ENCODE measurements at places on chromosomes 6 and 20.

- DNase-seq: no peak
Measured at GRCh38 chr6:38316099-38316868, 323.4 kb downstream of the BTBD9 start.

GRCh38 chr6:132401618-132402285, 477 bp upstream of the MOXD1 start:
- DNase-seq: no peak

GRCh38 chr20:19784511-19785172, 26.6 kb downstream of the RIN2 start:
- no peak for DNase-seq

GRCh38 chr6:85419046-85419759, 30.7 kb upstream of the NT5E start:
- DNase-seq: no peak

- DNase-seq: peak; percentile 34
Measured at GRCh38 chr6:169961772-169962561, 210.5 kb downstream of the ERMARD start.

- DNase-seq: no peak
Measured at GRCh38 chr6:87408721-87409155, 966 bp downstream of the CFAP206 start.

DNA sequence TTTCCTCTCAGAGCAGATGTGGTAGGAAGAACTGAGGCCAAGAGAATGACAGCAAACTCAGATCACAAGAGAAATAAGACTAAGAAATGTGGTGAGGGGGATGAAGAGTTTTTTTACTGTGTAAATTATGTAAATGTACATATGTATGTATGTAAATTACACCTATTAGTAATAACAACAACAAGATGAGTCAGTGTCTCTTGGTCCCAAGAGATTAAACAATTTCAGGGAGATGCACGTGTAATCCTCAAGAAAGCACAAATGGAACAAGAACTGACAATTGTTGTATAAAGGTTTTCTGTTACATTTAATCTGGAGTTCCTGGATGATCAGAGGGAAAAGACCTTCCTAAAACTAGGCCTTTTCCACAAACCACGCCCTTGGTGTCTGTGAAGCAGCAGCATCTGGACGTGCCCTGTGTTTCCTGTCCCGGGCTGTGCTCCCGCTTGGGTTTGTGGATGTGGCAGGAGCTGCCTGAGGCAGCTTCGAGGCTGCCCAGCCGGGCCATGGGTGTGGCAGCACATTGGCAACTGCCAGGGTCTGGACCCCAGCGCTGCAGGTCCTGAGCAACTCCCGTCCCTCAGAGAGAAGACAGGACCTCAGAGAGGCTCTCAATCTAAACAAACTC, 994 bp downstream of the CLDN20 start:
- no peak for DNase-seq

- DNase-seq: no peak
Measured at GRCh38 chr6:158565482-158566040, 5.7 kb downstream of the TMEM181 start.

GRCh38 chr6:144007478-144008119, 460 bp downstream of the PLAGL1 start:
- no peak for DNase-seq

DNA sequence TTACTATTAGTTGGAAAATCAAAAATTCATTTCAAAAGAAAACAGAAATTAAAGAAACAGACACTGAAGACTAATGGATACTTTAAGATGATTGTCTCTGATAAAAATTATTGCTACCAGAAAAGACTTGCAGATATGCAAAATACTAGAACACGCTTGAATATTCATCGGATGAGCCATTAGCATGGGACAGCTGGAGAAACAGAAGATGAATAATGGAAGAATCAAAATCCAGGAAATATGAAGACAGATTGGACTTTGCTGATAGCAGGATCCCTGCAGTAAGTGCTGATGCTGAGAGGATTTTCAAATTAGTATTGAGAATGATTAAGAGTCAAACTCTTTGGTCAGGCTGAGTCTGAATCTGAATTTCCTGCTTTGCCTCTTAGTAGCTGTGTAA, 169.4 kb downstream of the EYS start:
- DNase-seq: no peak

GRCh38 chr6:39128832-39129231, 13.8 kb upstream of the SAYSD1 start:
- DNase-seq: no peak

- no peak for DNase-seq
Measured at GRCh38 chr6:56539527-56540105, 103.1 kb downstream of the DST start.

DNA sequence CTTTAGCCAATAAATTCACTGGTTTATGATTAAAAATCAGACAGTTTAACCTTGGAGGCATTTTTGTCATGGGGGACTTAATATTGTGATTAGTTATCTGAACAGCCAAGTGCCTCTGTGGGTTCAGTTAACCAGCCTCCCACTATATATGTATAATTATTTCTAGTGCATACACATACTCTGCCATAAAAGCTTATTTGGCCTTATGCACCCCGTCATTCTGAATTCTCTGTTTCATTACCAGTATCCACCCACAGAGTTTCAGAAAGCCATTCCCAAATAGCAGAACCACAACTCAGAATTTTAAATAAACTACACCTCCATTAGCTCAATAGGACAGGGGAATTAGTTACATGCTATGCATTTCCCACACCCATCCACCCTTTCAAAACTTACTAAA, 279.7 kb downstream of the ZFAND3 start:
- DNase-seq: no peak

- peak; percentile 72 for DNase-seq
Measured at GRCh38 chr6:44475779-44476434, 88.4 kb downstream of the CDC5L start.

- no peak for DNase-seq
Measured at GRCh38 chr6:126696921-126697693, 357.2 kb downstream of the CENPW start.

DNA sequence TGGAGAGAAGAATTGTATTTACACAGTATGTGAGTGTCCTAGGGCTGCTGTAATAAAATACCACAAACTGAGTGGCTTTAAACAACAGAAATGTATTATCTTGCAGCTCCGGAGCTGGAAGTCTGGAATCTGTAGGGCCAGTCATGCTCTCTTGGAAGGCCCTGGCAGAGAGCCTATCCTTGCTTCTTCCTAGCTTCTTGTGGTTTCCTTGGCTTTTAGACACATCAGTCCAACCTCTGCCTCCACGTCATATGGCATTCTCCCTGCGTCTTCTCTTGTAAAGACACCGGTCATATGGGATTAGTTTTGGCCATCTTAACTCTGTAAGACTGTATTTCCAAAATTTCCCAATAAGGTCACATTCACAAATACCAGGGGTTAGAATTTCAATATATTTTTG, 10.8 kb downstream of the FNDC1 start:
- no peak for DNase-seq

DNA sequence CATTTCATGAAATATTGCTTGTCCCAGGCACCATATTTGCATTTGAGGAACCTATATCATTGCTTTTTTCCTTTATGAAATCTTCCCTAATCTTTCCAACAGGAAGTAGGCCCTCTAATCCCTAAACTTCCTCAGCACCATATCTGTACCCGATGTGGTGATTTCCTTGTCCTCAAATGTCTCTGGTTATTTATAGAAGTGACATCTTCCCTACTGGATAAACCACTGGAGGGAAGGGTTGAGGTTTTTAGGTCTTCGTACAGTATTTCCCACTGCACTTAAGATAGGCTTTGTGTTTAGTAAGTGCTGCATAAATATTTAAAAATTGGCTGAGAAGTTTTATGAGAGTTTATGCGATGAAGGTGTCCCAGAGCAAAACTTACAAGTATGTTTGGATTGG, 54.9 kb upstream of the TMEM170B start:
- DNase-seq: no peak

DNA sequence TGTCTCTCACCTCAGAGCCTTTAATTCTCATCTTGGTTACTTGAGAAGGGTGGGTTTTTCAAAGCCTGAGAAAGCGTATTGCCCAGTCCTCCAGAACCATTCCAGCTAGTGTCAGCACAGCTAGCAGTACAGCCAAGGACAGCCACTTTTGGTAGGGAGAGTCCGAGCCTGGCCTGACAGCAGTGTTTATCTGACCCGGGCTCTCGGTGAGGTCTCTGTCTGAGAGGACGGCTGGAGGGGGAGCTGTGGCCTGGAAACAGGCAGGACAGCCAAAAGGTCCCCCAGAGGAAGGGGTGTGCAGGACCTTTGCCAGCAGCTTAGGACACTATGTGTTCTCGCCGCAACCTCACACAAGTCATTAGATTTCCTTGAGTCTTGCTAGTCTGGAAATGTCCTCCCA, 38.8 kb downstream of the LYRM2 start:
- DNase-seq: no peak

- no peak for DNase-seq
Measured at GRCh38 chr6:110757926-110758325, 57.3 kb downstream of the CDK19 start.

DNA sequence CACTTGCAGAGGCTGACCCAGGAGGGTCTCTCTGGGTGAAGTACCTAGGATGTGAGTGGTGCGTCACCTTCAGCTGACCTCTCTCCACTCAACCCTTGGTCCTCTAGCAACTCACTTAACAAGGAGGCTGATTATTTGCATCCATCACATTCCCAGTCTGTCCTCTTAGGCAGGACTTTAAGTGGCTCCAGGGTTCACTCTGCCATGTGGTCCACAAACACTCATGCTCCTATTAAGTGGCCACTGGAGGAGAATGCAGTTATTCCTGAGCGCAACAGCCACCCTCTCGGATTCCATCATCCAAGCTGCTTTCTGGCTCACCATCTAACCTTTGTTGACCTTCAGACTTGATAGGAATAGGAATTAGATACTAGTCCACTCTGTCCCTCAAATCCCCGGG, 61.1 kb upstream of the SCAF8 start:
- DNase-seq: no peak

- no peak for DNase-seq
Measured at GRCh38 chr6:25756382-25757363, 2.1 kb downstream of the SLC17A4 start.

DNA sequence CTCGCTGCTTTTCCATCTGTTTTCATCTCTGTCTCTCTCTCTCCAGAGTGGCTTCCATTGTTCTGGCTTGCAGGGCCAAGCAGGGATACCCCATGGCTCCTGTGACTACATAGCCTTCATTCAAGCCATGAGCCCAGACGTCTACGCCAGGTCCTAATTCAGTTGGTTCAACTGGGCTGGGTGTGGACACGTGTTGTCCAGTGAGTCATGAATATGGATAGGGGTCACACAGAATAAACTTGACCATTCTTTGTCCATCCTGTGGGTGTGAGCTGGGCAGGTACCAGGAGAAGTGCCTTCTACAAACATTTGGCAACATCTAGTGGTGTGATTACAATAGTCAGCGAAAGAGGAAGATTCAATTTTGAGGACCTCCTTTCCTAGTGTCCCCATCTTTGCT, 96.9 kb upstream of the ARMC2 start:
- no peak for DNase-seq

DNA sequence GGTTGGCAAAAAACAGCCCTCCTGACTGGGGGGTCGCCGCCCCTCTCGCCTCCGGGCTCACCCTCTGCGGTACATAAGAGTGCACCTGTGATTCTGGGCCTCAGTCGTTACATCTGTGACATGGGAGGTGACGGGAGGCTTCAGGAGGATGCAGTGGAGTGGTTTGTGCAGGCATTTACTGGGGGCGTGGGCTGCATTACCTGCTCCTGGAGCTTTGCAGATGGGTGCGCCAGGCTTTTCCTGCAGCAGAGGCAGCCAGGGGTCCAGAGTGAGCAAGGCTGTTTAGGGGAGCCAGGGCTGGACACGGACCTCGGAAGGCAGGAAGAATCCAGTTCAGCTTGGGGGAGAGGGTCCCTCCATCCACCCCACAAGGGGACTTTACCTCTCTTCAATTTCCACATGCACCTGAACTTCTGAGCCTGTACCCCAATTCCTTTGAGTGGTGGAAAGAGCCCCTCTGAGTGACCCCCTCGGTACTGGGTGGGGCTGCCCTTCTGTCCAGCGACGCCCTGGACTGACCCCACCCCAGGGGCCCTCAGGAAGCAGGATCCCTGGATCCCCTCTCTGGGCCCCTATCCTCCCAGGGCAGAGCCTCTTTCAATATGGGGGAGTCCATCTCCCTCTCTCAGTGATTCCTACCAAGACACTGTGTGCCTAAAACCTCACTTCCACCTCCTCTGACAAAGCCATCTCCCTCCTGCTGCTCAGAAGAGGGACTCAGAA, 134.0 kb downstream of the TAF4 start:
- DNase-seq: peak; percentile 2

DNA sequence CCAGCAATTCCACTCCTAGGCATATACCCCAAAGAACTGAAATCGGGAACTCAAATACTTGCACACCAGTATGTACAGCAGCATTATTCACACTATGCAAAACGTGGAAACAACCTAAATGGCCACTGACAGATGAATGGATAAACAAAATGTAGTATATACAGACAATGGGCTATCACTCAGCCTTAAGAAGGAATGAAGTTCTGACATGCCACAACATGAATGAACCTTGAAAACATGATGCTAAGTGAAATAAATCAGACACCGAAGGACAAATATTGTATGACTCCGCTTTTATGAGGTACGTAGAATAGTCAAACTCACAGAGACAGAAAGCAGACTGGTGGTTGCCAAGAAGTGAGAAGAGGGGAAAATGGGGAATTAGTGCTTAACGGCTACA, 59.1 kb upstream of the CCN6 start:
- DNase-seq: no peak

GRCh38 chr6:126616866-126617265, 277.0 kb downstream of the CENPW start:
- DNase-seq: no peak

GRCh38 chr6:100257793-100258395, 206.8 kb downstream of the SIM1 start:
- DNase-seq: no peak

GRCh38 chr6:127446356-127446755, 12.8 kb downstream of the KIAA0408 start:
- DNase-seq: no peak

DNA sequence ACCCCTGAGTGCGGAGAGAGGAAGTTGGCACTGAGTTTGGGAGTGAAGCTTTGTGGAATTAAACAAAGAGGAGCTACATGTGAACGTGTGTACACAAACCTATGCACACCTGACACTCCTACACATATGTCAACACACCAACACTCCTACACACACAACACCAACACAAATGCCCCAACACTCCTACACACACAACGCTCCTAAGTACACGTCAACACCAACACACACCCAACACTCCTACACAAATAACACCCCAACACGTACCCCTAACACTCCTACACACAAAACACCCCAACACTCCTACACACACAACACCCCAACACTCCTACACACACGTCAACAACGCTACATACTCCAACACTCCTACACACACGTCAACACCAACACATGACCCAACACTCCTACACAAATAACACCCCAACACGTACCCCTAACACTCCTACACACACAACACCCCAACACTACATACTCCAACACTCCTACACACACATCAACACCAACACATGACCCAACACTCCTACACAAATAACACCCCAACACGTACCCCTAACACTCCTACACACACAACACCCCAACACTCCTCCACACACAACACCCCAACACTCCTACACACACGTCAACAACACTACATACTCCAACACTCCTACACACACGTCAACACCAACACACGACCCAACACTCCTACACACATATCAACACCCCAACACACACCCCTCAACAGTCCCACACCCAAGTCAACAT, 40.1 kb upstream of the ZBP1 start:
- no peak for DNase-seq

- no peak for DNase-seq
Measured at GRCh38 chr6:134539865-134540323, 222.0 kb upstream of the SGK1 start.

Data from activated T-cell treated with anti-CD3 and anti-CD28 coated beads, Interleukin-2, amount 50 U/mL, for 1 hour (primary cell).